Cardiac septum (tissue), 1 donor: ENCODE measurements at places on chromosomes 3 and 15. TPM values are rescaled to one million over a fixed set of nuclear protein-coding genes. Genes with fewer than 3 reads are reported as not detected.

DNA sequence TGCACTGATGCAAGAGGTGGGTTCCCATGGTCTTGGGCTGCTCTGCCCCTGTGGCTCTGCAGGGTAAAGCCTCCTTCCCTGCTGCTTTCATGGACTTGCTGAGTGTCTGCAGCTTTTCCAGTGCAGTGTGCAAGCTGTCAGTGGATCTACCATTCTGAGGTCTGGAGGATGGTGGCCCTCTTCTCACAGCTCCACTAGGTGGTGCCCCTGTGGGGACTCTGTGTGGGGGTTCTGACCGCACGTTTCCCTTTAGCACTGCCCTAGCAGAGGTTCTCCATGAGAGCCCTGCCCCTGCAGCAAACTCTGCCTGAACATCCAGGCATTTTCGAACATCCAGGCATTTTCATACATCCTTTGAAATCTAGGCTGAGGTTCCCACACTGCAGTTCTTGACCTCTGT is 329.8 kb upstream of the NAALADL2 start:
- no peak for DNase-seq

GRCh38 chr3:128307781-128308469 is 154.6 kb downstream of the EEFSEC start:
- no peak for DNase-seq

DNA sequence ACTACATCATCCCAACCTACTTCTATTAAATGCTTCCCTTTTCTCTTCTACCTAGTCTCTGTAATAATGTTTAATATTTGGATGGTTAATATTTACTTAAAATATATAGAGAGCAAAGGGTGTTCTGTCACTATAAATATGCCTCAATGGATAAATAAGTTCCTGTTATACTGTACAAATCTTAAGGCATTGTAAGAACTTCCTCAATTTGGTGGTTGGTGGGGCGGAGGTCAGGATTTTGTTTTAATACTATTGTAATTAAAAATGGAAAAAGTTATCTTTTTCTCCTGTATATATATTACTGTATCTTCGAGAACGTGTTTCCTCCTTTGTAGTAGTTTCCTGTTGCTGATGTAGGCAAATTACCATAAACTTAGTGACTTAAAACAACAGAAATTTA is 41.5 kb downstream of the SPRED1 start:
- no peak for DNase-seq

DNA sequence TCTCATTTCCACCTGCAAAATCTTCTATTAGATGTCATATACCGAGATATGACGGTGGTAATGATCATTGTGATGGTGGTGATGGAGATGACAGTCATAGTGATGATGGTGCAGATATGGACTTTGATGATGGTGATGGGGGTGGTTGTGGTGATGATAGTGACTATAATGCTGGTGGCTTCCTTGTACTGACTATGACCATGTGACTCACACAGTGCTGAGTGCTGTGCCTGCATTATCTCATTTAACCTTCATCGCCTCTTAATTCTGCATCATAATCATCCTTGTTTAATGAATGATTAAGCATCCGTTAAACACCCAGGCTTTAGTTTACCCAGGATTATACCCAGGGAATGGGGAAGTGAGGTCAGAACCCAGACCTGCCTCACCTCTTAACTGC is 331.7 kb downstream of the FEZF2 start:
- DNase-seq: no peak

- DNase-seq: no peak
Observed at GRCh38 chr15:39403640-39404117, 177.2 kb upstream of the THBS1 start.

- peak; percentile 75 for DNase-seq
Observed at GRCh38 chr15:70375006-70375431, 277.3 kb upstream of the TLE3 start.

GAP43 gene
- 2.6 TPM for total RNA-seq

OXSR1 gene
- total RNA-seq: 30.6 TPM
